Hematopoietic multipotent progenitor cell (in vitro differentiated cells): ENCODE measurements at places on chromosomes 7 and 10.

- no peak for DNase-seq
These were observed 499.0 kb upstream of the SEMA3D start for GRCh38 chr7:85685901-85686300.

DNA sequence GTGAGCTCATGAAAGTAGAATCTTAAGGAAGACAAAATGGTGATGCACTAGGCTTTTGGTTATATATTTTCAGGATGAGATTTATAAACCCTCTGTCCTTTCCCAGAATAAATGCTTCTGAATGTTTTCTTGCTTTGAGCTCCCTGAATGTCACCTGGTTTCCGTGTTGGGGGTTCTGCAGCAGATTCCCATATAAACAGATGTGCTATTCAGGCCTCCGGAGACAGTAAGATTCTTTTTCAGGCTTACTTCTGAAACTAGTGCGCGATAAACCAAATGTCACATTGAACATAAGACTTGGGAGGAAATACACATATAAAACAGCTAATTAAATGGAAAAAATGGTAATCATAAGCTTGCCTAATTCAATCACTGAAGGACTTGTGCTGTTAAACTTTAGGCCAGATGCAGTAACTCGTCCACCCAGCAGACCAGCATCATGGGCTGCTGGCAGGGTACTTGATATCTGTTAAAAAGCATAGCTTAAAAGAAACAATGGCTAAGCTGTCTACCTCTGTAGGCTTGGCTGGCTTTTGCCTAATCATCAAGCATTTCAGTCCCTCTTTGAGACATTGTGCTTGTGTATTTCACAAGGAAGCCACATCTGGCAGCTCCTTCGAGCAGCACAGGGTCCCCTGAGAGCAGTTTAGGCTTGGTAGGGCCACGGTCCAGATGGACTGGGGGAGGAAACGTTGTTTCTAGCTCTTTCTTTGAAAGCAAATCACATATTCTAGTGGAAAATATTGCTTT, 281.2 kb upstream of the KIAA1217 start:
- DNase-seq: no peak

GRCh38 chr10:78688230-78688900, 380.4 kb upstream of the ZMIZ1 start:
- no peak for DNase-seq

- DNase-seq: no peak
These were observed 18.9 kb downstream of the RCC1L start for GRCh38 chr7:75054744-75055143.

- no peak for DNase-seq
These were observed 171.0 kb downstream of the PPP1R17 start for GRCh38 chr7:31858055-31858454.

- no peak for DNase-seq
These were observed 76.7 kb downstream of the HHEX start for GRCh38 chr10:92766451-92766850.

DNA sequence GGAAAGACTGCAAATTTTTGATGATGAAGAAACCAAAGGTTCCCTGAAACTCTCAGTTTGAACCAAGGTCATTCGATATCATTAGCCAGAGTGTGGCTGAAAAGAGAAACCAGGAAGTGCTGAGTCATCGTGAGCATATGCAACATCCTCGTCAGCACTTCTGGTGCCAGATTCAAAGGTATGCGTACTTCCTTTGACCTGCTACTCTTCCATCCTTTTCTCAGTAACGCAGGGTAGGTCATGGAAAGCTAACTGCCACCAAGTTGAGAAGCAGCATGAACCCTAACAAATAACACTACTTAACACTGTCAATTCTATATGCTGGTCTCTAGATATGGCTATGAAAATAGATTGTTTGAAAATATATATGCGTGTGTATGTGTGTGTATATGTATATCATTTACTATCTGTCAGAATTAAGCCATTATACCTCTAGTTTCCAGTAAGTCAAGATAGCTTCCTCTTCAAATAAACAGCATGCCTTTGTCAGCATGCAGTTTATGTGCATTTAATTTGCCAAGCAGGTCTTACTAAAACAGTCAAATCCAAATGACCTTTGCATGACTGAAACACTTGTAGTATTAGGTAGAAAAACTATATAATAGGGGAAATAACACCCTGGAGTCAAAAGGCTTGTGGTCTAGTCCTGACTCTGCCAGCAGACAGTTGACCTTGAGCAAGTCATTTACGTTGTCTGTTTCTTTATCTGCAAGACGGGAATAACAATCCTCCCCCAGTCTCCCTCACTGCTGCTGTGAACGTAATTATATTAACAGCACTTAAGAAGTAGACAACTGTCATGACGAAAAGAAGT, 26.4 kb downstream of the CDK6 start:
- DNase-seq: peak; percentile 85

- DNase-seq: no peak
These were observed 11.4 kb downstream of the ZSWIM8 start for GRCh38 chr10:73796766-73797165.

GRCh38 chr7:138243430-138243829, 167.2 kb downstream of the AKR1D1 start:
- no peak for DNase-seq

GRCh38 chr7:132735476-132735875, 159.2 kb upstream of the PLXNA4 start:
- no peak for DNase-seq

DNA sequence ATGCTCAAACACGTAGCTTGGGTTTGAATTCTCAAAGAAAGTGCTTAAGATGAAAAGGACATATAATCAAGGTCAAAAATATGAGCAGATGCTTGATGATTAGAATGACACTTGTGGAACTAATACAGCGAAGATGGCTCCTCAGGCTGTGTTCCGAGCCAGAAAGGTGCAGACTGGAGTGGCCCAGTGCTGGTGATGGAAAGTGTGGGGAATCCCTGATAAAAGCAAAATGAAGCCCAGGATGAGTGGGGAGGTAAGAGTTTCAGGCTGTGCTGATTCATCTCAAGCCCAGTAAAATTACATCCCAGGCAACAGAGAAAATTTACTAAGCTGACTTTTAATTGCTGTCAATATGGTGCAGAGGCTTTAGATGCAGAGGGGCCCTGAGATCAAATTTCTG, 77.8 kb upstream of the IKZF1 start:
- no peak for DNase-seq

GRCh38 chr10:28429573-28430216, 103.2 kb upstream of the WAC start:
- no peak for DNase-seq

DNA sequence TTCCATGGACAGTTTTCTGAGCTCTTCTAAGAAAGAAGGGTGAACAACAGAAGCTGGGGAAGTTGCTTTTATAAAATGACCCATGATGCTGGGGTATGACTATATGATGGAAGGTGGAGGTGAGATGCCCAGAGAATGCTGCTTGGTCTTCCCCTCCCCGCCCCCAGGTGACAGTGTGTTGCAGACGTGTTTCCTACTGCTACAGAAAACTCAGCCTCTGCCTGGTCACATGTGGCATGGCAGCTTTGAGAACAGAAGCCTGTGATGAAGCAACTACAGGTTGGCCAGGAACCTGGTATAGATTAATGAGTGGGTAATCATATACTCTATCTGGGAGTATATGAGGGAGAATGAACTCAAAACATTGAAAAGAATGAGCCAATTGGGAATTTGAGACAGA, 67.1 kb downstream of the MTURN start:
- no peak for DNase-seq

- DNase-seq: no peak
These were observed 33.7 kb upstream of the ANKRD2 start for GRCh38 chr10:97538839-97539238.

DNA sequence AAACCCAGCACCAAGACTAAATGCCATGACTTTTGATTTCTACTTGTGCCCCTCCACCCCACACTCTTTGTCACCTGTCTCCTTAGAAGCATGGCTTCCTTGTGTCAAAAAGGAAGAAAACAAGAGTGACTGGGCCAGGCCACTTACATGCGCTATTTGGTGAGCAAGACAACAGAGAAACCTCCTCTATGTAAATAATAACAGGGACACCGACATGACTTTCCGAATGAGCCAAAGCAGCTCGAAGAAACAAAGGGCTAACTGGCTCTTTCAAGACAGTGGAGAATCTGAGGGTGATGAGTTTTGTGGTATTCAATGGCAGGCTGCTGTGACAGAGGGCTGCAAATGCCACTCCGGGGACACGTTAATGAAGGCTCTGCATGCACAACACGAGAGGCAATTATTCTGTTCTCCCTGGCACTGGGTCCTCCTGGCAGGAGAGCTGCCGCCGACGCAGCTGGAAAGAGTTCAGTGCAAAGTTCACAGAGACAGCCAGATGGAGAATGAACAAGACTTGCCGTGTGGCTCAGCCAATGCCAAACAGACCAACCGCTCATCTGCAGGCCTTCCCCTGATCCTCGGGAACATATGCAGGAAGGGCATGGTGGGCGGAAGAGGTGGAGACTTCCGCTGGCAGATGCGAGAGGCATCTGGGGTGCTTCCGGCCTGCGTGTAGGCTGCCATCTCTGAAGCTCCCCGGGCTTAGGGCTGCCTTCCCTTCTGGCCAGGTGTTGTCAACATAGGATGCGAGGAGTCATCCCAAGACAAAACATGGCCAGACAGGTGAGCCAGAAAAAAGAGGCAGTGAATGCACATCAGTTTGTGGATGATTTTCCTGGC, 59.1 kb upstream of the SMNDC1 start:
- DNase-seq: no peak

DNA sequence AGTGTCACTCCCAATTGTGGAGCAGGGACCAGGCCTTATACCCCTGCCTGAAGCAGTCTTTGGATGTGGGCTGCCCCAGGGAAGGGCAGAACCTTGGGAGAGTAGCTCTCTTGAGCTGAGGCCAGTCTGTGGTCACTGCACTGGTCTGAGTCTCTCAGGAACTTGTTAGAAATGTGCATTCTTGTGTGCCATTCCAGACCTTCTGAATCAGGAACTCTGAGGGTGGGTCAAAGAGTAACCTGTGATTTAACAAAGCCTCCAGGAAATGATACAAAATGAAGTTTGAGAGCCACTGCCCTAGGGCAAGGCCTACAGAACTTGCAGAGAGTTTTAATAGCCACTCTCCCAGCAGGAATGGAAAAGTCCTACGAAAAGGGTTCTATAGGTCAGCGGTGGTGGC, 68.1 kb downstream of the LYZL1 start:
- no peak for DNase-seq

- no peak for DNase-seq
These were observed 8.6 kb downstream of the WNT16 start for GRCh38 chr7:121337398-121337797.

DNA sequence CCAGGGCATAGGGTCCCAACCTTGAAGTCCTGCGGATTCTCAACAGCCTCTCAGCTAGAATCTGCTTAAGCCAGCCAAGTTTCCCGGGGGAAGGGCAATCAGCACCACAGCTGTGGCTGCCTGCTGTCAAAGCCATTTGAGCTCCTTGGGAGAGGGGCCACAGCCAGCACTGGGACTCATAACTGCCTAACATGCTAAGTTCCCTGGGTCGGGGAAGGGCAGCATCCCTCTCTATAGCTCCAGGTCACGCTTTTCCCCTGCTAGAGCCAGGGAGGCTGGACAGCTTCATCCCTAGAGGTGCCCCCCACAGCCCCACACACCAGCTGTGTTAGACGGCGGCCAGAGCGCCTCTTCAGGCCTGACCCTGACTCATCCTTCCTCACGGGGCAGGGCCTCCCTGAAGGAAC, 49.6 kb upstream of the PDE1C start:
- DNase-seq: no peak

GRCh38 chr10:30080161-30080560, 20.8 kb upstream of the JCAD start:
- no peak for DNase-seq

GRCh38 chr7:108140671-108141070, 10.5 kb upstream of the LAMB4 start:
- DNase-seq: no peak

- DNase-seq: no peak
These were observed 96.5 kb downstream of the NRP1 start for GRCh38 chr10:33237736-33238624.

DNA sequence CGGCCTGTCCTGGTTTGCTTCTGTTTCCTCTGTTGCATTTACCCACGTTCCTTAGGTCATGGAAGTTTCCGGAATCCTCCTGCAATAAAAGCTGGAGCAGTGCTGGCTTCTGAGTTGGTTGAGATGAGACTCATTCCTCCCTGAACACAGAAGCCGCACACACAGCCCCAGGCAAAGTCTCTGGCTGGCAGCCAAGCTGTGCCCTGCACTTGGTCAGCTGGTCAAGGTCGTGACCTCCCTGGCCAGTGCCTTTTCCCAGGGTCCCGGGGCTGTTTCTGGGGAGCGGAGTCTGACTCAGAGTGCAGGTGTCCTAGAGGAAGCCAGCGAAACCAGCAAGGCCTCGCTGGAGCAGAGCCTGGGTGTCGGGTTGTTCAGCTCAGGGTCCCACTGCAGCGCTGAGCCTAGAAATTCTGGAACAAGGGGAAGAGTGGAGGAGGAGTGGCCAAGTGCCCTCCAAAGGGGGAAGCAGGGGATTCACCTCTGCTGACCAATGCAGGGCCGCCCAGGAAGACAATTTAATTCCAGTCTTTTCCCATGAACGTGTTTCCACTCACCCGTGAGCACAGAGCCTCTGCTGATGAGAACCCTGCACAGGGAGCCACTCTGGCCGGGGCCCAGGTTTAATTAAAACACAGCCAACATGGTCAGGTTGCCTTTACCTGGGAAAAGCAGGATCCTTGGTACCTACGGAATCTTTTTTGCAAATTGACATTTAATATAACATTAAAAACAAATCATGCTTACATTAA, 245.5 kb upstream of the PPP2R2D start:
- no peak for DNase-seq

- DNase-seq: no peak
These were observed 353 bp downstream of the MOGAT3 start for GRCh38 chr7:101200504-101200861.

DNA sequence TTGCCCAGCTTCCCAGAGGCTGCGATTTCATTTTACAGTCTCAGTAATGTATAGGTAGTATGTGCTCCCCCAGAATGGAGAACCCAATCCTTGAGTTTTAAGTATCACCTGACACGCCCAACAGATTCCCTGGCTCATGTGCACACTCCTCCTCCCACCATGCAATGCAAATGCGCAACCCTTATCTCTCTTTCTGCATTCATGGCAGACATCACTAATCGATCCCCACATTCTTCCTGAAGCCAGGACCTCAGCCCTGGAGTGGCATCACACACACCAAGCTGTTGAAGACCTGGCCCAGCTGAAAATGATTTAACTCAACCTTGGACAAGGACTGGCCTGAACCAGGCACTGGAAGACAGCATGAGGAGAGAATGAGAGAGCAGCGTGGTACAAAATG, 68.4 kb downstream of the ZRANB1 start:
- DNase-seq: no peak

GRCh38 chr7:94338921-94339371, 55.7 kb upstream of the COL1A2 start:
- no peak for DNase-seq

- DNase-seq: no peak
These were observed 590.0 kb upstream of the SEMA3D start for GRCh38 chr7:85776691-85777345.

DNA sequence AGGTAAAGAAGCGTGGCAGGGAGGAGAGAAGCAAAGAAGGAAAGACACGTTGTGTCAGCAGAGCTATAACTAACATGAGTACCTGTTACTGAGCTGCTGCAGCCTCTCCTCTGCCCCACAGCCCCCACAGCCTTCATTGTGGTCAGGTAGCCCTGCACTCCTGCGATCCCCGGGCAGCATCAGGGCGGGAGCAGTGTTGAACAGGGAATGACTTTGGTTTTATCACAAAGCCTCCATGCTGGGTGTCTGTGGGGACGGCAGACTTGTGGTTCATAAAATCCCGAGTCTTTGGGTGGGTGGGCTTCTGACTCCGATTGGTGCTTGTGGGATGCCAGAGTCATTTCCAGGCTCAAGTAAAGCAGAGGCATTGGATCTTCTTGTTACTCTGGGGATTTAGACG, 14.8 kb upstream of the PRKAG2 start:
- DNase-seq: no peak
